ENCODE measurements at places on chromosomes 4 and X.

DNA sequence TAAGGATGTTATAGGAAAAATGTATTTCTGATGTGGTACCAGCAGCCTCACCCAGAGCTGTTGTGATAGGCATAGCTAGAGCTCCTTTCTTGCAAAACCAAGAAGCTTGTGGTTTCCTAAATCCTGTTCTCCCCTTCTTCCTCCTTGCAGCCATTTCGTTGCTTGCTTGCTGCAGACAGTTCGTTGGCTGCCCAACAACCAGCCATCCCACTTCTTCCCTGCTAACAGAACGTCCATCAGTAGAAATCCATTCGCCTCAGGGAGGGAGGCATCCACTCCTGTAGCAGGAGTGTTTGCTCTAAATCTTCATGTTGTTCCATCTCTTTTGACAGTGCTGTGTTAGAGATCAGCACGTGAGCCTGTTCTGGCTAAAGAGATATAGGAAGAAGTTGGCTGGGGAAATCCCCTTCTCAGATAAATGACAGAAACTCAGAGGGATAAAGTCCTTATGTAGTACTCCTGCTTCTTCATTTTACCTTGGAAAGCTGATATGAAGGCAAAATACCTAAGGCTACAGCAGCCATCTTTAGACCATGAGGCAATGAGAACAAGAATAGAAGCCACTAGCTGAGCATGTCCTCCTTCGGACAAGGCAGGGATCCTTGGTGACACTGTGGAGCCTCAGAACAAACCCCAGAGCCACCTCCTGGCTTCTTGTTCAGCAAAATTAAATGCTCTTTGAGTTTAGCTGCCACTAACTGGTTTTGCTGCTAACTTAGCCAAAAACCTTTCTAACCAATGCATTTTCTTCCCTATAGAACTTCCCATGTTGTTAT is 68.4 kb upstream of the RELL1 start:
- no peak for DNase-seq

DNA sequence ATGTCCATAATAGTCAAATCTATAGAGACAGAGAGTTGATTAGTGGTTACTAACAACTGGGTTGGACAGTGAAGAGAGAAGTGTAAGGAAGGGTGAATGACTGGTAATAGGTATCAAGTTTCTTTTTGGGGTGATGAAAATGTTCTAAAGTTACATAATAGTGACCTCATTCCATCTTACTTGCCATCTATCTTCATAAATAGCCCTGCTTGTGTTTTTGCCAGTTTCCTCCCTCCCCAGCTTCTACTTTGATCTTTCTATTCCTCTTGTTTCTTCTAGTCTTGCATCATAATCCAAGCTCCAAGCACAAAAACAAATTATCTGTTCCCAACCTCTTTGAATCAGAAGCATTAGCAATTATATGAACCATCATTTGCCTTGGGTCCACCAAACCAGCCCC is 40.2 kb upstream of the TET2 start:
- DNase-seq: no peak

GRCh38 chr4:182140547-182140946 is 102.7 kb upstream of the TENM3 start:
- no peak for DNase-seq

DNA sequence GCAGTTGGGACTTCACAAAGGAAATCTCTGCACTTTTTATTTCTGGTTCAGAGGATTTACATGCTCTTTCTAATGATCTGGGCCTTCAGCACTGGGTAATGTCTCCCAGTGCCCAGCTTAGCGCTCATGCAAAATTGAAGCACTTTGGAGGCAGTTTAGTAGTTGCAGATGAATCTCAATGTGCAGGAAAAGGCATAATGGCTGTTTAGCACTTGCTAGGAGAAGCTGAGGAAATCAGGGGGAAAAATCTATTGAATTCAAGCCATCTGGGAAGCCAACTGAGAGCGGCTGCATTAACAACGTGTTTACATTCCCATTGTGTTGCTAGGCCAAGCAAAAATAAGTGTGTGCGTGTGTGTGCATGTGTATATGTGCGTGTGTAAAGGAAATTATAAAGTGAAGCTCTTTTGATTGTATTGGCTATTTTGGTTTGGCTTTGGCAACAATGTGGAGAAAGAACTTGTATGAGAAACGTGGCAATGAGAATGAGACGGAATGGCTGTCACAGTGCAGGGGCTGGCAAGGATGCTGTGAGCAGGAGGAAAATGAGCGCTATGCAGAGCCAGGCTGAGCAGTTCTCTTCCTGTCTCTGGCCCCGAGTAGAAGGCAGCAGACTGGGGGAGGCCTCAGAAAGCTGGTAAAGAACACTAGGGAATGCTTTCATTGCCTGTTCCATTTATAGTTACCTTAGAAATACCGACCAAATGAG is 231.5 kb downstream of the UNC5C start:
- DNase-seq: no peak

GRCh38 chr4:99710681-99711345 is 53.2 kb upstream of the C4orf54 start:
- no peak for DNase-seq

DNA sequence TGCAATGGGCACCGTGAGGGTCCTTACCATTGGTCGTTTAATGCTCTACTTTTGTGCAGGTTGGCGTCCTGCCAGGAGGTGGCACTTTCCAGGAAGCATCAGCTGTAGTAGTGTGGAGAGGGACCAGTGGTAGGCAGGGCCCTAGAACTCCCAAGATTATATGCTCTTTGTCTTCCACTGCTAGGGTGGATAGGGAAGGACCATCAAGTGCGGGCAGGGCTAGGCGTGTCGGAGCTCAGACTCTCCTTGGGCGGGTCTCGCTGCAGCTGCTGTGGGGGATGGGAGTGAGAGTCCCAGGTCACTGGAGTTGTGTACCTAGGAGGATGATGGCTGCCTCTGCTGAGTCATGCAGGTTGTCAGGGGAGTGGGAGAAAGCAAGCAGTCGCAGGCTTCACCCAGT is 134.7 kb downstream of the KLF8 start:
- DNase-seq: no peak

DNA sequence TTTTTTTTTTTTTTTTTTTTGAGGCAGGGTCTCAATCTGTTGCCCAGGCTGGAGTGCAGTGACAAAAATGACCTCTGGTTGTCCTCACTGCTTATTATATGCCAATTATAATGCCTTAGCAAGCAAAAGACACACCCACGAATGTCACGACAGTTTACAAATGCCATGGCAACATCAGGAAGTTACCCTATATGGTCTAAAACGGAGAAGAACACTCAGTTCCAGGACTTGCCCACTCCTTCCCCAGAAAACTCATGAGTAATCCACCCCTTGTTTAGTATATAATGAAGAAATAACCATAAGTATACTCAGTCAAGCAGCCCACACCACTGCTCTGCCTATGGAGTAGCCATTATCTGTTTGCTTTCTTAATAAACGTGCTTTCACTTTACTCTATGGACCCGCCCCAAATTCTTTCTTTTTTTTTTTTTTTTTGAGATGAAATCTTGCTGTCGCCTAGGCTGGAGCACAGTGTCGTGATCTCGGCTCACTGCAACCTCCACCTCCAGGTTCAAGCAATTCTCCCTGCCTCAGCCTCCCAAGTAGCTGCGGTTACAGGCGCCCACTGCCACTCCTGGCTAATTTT is 106.2 kb downstream of the SMIM20 start:
- no peak for DNase-seq

- DNase-seq: no peak
Observed at GRCh38 chrX:14843666-14844065, 29.2 kb downstream of the FANCB start.

DNA sequence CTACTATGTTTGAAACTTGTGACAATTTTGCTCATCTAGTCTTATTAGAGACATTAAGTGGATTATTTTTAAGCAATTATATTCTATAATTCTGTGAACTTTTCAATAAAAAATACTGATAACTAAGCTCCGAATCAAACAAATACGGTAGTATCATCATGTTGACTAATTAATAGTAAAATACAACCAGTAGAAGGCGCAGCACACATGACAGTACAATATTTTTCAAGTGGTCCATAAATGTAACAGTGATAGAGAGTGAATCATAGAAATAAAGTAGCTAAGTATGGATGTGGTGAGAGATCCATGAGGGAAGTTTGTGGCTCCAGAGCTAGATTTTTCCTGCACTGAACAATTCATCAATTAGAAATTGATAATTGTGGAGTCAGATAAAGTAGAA is 666.2 kb downstream of the KCTD8 start:
- no peak for DNase-seq

DNA sequence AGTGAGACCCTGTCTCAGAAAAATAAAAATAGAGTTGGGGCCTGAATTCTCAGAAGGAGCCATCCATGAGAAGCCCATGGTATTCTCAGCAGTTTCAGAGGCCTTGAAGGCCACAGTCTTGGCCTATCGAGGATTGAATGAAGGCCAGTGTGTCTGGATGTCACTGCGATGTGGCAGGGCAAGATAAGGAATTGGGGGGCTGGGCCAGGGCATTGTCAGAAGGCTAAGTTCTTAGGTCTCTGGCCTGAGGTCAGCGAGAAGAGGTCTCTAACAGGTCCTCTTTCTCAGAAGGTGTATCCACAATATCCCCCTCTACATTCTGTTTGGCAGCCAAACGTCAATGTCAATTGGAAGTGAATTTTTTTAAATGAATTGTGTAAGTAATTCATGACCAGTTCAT is 5.7 kb downstream of the ZNF275 start:
- DNase-seq: no peak

GRCh38 chr4:153706519-153706918 is 22.4 kb downstream of the TLR2 start:
- no peak for DNase-seq

DNA sequence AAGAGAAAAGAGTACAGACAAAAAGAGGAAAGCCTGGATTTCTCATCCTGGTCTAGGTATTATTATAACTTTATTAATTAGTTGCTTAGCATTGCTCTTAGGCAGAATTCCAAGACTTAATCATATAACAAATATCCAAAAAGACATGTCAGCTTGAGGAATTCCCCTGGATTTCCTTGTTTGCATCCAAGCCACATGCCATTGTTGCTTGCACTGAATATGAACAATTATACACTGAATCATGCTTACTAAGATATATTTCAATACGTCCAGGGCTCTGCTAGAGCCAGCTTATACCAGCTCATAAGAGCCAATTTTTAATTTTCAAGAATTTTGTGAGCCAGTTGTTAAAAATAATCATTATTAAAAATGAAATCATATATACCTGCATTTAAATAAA is 5.5 kb upstream of the TLR10 start:
- no peak for DNase-seq

- no peak for DNase-seq
Observed at GRCh38 chr4:156939801-156940200, 31.8 kb downstream of the PDGFC start.

GRCh38 chr4:14339715-14340114 is 662.6 kb upstream of the CPEB2 start:
- no peak for DNase-seq

- no peak for DNase-seq
Observed at GRCh38 chrX:120692319-120692718, 62.5 kb upstream of the C1GALT1C1 start.

DNA sequence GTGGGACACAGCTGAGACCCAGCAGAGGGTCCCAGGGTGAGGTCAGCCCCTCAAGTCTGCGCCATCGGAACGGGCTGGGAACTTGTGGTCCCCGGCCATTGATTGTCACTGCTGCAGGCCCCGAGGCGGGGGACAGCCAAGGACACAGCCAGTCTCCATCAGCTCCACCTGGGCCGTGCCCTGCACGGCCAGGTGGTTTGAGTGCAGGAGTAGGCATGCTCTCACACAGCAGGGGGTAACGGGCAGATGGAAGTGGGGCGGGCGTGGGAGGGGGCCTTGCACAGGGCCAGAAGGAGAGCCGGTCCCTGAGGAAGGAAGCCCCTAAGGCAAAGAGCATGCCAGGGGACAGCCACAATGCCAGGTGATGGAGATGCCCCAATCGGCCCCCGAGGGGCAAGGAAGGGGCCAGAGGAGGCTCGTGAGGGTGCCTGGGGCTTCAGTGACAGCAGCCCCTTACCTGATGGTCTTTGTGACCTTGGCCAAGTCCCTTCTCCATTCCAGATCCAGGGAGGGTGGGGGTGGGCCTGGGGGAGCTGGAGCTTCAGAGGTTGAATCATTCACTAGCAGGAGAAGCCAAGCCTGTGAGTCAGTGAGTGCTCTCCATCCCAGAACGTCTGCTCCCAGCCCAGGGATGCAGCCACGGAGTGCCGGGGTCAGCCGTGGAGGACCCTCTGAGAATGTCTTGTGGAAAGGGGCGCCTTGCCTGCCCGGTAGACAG is 2.3 kb downstream of the ATP2B3 start:
- DNase-seq: no peak

GRCh38 chr4:110085131-110085530 is 113.3 kb downstream of the ELOVL6 start:
- DNase-seq: no peak

- DNase-seq: no peak
Observed at GRCh38 chr4:117455088-117455487, 369.7 kb upstream of the TRAM1L1 start.

DNA sequence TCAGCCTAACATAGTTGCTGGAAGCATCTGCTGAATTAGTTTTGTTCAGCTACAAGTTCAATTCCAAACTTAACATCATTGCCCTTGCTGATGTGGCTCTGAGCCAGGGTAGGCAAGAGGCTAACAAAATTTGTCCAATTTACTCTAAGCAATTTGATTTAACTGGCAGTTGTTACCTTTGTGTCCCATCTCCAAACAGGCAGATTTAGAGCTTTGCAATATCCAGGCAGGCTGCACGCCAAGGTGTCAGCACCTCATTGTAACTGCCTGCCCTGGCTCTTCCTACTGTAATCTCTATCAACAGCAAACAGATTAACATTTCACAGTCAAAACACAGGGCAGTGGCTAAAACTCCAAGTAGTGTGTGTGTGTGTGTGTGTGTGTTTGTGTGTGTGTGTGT is 2070.6 kb downstream of the PCDH7 start:
- no peak for DNase-seq

DNA sequence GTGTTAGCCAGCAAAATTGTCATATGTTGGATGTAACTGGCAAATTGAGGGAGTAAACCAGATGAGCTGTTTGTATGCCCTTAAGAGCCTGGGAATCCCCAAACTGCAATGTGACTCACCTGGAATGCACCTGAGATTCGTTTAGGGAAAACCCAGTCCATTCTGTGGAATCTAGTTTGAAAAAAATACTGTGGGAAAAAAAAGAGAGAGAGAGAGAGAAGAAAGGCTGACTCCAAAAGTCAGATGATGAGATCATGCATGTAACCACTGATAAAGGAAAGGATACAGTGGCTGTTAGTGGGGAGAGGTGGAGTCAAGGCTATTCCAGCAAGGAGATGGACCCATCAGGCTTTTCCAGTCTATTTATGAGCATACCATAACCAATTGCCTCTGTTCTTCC is 48.5 kb downstream of the SLC9A7 start:
- DNase-seq: no peak

GRCh38 chr4:156411531-156411930 is 457.9 kb upstream of the CTSO start:
- no peak for DNase-seq

- no peak for DNase-seq
Observed at GRCh38 chrX:17567187-17567586, 170.1 kb upstream of the SCML1 start.

All from Right ventricle myocardium superior (tissue), 1 donor.